Posterior vena cava (tissue), 2 donors: ENCODE measurements at places on chromosomes 5 and 9. TPM values are rescaled to one million over a fixed set of nuclear protein-coding genes. Genes with fewer than 3 reads are reported as not detected.

FAXDC2 gene
- 30.1 TPM for total RNA-seq

LHX6 gene
- total RNA-seq = 8.3 TPM

GLDC gene
- total RNA-seq = 0.32 TPM

MAP3K1 gene
- 10.4 TPM for total RNA-seq

DMRT3 gene
- not detected for total RNA-seq

MARVELD2 gene
- 0.56 TPM for total RNA-seq

SNCAIP gene
- total RNA-seq = 3.8 TPM

INSL6 gene
- not detected for total RNA-seq

EDIL3 gene
- 143 TPM for total RNA-seq

GPX8 gene
- 26.1 TPM for total RNA-seq

RGS7BP gene
- 19.3 TPM for total RNA-seq

CDC25C gene
- not detected for total RNA-seq

PPP2CA gene
- 89.2 TPM for total RNA-seq

PCDHGA7 gene
- total RNA-seq = 4.3 TPM

BRD3 gene
- total RNA-seq = 32.6 TPM

NOXA1 gene
- total RNA-seq = 2.7 TPM

PCDHGB1 gene
- 2.6 TPM for total RNA-seq

ZNF300 gene
- 4.8 TPM for total RNA-seq

PCDHA3 gene
- total RNA-seq = 0.23 TPM

SERINC5 gene
- total RNA-seq = 13.5 TPM

SCGB3A2 gene
- not detected for total RNA-seq

PTGR1 gene
- 30.9 TPM for total RNA-seq

SLC31A1 gene
- 15.0 TPM for total RNA-seq

NEK6 gene
- 56.9 TPM for total RNA-seq

GPR151 gene
- not detected for total RNA-seq

SMIM33 gene
- not detected for total RNA-seq

TMEM232 gene
- 2.5 TPM for total RNA-seq

CRB2 gene
- total RNA-seq = not detected

RXRA gene
- 41.5 TPM for total RNA-seq

KCNV2 gene
- not detected for total RNA-seq

PPP3R2 gene
- total RNA-seq = not detected

CYFIP2 gene
- 96.6 TPM for total RNA-seq

SPINK7 gene
- total RNA-seq = not detected

CYSRT1 gene
- total RNA-seq = not detected

C5orf58 gene
- total RNA-seq = not detected

UBE2B gene
- total RNA-seq = 93.5 TPM

NTMT1 gene
- total RNA-seq = 25.6 TPM

SV2C gene
- 0.05 TPM for total RNA-seq

MYMK gene
- total RNA-seq = not detected
